NCI-H187 treated with DMSO at 0.1 percent for 48 hours (cell line): ENCODE measurements at places on chromosomes 6 and 20.
A peak's percentile ranks its signal among the peaks of the same experiment; 100 is the strongest.

- DNase-seq = no peak
These were observed 6.6 kb upstream of the SERPINB9 start for GRCh38 chr6:2909718-2910117.

- DNase-seq = no peak
These were observed 2.3 kb downstream of the TFAP2C start for GRCh38 chr20:56631318-56631989.

DNA sequence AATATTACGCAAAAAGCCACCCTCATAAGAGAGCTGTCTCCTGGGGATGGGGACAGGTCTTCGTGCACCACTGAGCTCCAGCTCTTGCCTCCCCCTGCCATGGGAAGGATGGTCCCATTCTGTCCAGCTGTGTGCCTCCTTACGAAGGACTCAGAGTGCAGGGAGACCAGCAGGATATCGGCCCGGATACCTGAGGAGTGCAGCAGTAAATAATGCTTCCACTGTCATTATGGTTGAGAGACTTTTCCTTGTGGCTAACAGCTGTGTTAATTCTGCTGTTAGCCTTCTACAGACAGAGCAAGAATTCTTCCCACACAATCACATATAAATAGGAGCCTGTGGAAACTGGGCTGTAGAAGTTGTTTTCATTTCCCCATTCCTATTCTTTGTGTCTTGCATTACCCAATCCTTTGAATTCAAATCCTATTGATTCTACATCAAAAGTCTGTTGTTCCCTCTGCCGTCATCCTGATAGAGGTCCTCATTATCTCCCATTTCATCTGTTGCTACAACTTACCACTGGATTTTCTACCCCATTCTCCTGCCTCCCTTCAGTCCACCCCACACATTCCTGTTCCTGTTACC is 364.6 kb upstream of the SOX4 start:
- DNase-seq = no peak

DNA sequence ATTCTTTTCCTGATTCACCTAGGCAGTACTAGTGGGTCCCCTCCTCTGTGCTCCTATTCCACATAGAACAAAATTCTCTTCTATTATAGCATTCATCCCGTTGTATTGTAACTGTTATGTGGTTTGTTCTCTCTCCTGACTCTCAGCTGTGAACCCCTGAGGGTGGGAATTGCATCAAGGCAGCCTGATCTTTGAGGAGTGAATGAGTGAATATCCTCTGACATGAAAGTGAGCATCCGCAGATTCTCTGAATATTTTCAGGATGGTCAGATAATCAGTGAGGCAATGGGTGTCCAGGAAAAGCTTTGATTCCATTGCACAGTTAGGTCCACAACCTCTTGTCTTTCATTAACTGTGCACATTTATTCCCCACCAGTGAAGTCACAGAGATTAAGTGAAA is 67.6 kb upstream of the SLC22A23 start:
- DNase-seq = no peak

- peak; percentile 13 for DNase-seq
These were observed 313.3 kb downstream of the BMP7 start for GRCh38 chr20:56953048-56953586.
